ENCODE measurements at places on chromosomes 1 and 21.

DNA sequence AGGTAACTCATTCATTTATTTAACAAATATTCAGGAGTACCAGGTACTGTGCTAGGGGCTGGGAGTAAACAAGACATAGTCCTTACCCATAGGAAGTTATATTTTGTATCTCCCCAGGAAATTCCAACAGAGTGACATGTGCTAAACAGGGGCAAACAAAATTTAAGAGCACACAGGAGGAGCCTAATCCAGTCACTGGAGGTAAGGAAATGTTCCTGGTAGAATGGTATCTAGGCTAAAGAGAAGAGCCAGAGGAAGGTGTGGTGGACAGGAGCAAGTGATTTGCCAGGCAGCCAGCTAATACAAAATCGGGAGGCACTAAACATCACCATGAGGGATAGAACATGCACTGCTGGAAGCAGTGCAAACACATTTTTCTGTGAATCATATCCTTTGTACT is 10.4 kb downstream of the TEX38 start:
- no peak for DNase-seq

- no peak for DNase-seq
These were observed 153.6 kb downstream of the OLFM3 start for GRCh38 chr1:101843160-101843559.

DNA sequence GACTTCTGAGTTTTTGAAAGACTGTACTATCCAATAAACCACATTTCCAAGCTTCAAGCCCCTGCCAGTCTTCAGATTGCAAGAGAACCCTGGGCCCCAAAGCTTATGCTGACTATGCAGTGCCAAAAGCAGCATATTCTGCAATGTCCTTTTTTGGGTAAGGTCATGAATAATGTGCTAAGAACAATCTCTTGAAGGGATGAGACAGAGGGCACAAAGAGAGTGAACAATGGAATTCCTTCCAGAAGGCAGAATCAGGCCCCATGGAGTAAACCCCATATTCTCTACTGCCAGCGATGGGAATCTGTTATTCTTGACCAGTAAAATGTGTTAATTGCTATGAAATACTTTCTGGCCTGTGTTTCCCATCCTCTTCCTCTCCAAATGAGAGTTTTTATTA is 190.4 kb downstream of the RGS7 start:
- DNase-seq: no peak

DNA sequence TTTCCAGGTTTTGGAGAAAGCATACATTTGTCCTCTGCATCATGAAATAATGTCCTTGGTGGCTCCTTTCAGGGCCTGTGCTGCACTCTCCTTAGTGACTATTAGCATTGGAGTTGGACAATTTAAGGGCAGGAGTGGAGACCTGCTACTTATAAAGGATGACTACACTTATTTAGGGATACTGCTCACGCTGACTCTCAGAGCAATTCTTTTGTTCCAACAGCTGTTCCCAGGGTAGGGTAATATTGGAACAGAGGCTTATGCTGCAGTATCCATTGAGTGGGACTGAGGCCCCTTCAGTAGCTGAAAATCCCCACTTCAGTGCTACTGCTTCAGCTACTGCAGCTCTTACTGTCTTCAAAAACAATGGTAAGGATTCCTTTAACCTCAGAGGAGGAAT is 84.6 kb downstream of the GPR88 start:
- DNase-seq: no peak

- no peak for DNase-seq
These were observed 15.5 kb upstream of the FAM78B start for GRCh38 chr1:166182281-166182680.

GRCh38 chr1:82920418-82921248 is 1078.3 kb downstream of the TTLL7 start:
- no peak for DNase-seq

DNA sequence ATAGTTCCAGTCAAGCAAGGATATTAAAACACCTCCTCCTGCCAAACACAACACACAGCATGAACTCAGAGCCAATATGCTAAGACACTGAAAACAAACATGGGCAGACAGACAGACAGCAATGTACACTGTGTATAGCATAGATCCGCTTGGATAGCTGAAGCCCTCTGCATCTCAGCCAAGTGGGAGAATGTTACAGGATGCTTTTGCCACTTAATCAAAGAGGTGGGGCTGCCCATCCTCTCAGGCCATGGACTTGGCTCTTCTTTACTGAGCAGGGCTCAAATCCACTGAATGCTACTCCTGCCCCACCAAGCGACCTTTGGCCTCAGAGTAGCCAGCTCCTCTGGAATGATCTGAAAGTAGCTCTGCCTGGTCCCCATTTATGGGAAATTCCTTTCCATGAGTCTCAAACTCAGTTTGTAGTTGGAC is 64.7 kb upstream of the NGF start:
- DNase-seq: no peak

DNA sequence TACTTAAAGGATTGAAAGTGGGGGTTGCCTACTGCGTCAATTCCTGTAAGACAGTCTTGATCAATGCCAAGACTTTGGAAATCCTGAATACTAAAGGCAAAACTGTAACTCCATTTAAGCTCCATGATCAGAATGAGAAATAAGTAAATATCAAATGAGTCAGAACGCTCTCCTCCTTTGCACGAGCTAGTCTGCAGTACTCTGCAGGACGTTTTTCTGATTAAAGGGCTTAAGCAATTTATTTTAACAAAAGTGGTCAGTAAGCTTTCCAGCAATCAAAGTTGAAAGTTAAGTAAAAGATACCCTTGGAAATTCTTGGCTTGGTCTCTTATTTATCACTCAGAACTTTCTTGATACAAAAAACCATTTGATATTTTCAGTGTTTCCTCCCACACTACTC is 35.7 kb upstream of the ARHGAP29 start:
- no peak for DNase-seq

DNA sequence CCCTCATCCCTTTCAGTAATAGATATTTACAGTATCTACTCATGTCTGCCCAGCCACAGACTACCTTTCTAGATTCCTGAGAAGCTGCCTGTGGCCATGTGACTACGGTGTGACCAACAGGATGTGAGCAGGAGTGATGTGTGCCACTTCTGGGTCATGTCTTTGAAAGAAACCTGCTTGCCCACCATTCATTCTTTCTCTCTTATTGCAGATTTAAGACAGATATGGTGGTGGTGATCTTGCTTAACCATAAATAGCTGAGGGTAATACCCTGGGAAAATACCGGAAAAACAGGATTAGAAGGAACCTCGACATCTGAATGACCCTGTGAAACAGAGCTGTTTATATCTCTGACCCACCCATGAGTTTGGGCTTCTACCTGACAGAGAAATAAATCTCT is 41.6 kb upstream of the GUCA2A start:
- no peak for DNase-seq

- DNase-seq: no peak
These were observed 164.8 kb downstream of the PPIAL4G start for GRCh38 chr1:148318123-148318903.

DNA sequence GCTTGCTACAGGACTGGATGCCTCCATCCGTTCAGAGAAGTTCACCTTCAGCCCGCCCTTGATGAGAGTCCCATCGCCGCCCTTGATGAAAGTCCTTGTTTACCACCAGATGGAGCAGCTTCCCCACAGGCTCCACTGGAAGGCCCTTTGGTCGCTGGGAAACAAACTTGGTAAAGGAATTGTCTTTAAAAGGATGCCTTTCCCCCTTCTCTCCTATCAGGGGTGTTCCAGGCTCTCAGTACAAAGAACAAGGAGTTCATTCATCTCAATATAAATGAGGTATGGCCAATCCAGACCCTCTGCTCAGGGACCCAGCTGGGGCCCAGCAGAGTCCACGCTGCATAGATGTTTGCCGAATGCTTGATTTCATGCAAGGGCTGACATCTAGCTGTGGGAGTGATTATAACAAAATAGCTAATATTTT is 50.8 kb downstream of the CAPN9 start:
- DNase-seq: no peak

DNA sequence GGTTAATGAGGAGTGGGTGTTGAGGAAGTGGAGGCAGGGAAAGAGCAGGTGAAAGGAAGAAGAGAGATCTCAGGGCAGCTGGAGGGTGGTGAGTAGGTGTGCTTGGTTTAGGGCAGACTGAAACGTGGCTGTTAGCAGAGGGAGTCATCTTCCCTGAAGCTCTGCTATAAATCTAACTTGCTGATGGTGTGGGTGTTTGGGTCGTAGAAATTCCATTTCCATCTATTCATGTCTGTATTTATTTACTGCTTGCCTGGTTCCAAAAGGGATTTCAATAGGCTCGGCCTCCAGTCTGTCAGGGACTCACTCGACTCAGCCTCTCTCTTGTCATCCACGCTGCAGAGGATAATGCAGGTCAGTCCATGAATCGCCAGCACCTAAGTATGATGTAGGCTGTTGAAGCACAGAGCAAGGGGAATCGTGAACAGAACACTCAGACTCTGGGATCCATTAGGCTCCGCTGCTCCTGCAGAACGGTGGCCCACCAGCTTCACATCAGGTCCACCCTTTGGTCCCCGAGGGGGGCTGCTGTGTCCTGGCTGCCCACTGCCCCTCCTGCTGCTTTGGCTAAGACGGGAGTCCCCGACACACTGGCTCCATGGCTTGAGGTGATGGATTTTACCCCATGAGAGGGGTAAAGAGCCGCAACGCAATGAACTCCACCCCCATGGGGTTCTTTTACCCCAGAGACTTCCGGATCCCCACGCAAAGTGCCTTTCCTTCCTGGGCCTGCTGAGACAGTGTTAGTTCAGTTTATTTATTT is 156.2 kb downstream of the RHOU start:
- DNase-seq: no peak

DNA sequence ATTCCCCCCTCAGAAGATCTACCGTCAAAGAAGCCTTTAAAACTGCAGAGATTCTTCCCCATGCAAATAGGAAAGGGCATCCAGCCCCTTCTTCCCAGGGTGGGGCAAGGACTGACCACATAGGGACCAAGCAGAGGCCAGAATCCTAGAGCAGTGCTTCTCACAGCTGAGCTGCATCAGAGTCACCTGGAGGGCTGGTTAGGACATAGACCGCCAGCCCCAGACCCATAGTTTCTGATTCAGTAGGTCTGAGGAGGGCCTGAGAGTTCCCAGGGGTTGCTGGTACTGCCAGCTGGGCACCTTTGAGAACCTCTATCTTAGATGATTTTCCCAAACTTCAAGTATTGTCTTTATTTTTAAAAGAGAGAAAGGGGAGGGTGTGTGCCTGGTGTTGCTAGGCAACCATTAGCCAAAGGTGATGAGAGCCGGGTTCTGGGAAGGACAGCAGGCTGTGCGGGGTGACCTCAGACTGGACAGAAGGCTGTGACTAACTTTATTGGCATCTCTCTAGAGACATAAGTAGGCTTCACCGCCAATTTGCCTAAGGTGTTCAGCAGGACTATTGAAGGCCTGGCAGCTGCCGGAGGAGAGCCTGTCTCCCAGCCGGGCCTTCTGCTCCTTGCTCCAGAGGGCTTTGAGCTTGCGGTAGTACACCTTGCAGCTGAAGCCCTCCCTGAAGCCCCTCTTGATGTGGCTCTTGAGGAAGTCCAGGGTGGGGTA is 3.0 kb downstream of the SPATA46 start:
- DNase-seq: no peak

GRCh38 chr1:206011057-206011456 is 7.9 kb upstream of the RAB7B start:
- DNase-seq: no peak

DNA sequence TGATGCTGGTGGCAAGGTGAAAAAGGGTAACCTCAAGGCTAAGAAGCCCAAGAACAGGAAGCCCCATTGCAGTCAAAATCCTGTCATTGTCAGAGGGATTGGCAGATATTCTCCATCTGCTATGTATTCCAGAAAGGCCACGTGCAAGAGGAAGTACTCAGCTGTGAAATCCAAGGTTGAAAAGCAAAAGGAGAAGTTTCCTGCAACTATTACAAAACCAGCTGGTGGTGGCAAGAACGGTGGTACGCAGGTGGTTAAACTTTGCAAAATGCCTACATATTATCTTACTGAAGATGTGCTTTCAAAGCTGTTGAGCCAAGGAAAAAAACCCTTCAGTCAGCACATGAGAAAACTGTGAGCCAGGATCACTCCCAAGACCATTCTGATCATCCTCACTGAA is 13.7 kb upstream of the VPS45 start:
- no peak for DNase-seq

DNA sequence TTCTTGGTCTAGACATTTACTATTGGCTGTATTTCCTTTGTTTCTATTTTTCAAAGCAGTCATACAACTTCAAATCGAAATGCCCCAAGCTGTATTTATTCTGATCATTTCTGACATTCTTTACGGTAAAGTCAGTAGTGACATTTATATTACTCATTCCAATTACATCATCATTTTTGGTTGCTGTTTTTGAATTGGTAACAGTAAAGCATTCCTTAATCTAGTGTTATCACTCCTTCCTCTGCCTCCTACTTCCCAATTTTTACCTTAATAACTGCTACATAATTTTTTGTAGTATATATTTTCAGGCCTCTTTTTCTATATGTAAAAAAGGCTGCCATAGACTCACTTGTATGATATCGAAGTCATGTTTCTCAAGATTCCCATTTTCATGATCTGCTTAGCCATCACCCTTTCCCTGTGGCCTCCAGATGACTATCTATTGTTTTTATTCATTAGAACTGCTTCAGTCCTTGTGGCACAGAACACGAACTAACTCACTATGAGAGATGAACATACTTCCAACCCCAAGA is 167.2 kb downstream of the RUNX1 start:
- no peak for DNase-seq

- DNase-seq: no peak
These were observed 98.2 kb downstream of the HMGB4 start for GRCh38 chr1:33962061-33962460.

GRCh38 chr1:170931650-170932049 is 3.7 kb upstream of the MROH9 start:
- DNase-seq: no peak

DNA sequence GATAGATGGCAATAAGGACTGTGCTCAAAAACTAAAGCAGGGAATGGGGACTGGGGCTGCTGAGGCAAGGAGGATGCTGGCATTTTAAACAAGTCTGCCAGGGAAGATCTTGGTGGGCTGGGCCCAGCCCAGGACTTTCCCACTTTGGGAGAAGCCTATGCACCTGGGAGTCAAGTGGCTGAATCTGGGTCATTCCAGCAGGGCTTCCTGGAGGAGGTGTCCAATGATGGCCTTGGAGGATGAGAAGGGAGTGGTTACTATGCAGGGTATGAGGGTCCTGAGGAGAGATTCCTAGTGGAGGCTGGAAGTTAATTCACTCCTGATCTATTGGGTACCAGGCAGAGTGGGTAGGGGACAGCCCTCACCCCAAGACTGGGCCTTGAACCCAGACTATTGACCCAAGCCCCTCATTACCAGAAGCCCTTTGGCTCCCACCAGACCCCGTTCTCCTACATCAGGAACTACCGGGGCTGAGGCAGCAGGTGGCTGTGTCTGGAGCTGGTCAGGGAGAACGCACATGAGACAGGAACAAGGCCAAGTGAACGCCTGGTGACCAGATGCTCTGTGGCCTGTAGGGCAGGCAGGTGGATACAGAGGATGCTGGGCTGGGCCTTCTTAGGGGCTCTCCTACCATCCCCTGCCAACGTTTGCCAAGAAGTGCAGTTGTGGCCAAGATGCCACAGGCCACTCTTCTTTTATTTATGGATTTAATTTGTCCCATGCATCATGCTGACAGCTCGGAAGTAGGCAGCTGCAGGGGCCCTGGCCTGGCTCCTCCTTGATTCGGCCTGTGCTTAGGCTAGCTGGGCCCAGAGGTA is 18.3 kb upstream of the LRP8 start:
- DNase-seq: no peak

GRCh38 chr1:110235181-110235833 is 25.2 kb downstream of the KCNC4 start:
- no peak for DNase-seq

GRCh38 chr21:46391773-46392172 is 66.9 kb upstream of the DIP2A start:
- no peak for DNase-seq
